Esophagus squamous epithelium (tissue), 5 donors: ENCODE measurements at places on chromosomes 2 and 18. TPM values are rescaled to one million over a fixed set of nuclear protein-coding genes. Genes with fewer than 3 reads are reported as not detected.

The POMC gene
- 3.1 TPM for total RNA-seq

The MRO gene
- total RNA-seq: 1.7 TPM

DNA sequence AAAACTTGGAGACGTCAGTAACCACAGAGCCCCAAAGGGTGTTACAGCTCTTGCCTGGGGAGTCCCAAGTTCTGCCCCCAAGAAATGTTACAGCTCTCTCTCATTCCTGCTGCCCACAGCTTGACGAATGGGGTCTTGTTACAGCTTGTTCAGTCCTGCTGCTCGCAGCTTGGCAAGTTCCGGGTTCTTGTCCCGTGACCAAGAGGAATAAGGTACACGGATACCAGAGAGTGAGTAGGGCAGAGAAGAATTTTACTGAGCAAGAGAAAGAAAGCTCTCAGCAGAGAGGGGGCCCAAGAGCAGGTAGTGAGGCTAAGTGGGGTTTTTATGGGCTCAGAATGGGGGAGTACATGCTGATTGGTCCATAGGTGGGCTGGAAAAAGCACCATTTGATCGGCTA is 27.2 kb downstream of the SLC39A6 start:
- no peak for DNase-seq
- no peak overlapping the region for H3K27ac ChIP-seq
- H3K4me1 ChIP-seq: no peaks in the 10 kb centered on the region
- no peaks in the 10 kb centered on the region for H3K27me3 ChIP-seq
- no peak overlapping the region for H3K4me3 ChIP-seq

DNA sequence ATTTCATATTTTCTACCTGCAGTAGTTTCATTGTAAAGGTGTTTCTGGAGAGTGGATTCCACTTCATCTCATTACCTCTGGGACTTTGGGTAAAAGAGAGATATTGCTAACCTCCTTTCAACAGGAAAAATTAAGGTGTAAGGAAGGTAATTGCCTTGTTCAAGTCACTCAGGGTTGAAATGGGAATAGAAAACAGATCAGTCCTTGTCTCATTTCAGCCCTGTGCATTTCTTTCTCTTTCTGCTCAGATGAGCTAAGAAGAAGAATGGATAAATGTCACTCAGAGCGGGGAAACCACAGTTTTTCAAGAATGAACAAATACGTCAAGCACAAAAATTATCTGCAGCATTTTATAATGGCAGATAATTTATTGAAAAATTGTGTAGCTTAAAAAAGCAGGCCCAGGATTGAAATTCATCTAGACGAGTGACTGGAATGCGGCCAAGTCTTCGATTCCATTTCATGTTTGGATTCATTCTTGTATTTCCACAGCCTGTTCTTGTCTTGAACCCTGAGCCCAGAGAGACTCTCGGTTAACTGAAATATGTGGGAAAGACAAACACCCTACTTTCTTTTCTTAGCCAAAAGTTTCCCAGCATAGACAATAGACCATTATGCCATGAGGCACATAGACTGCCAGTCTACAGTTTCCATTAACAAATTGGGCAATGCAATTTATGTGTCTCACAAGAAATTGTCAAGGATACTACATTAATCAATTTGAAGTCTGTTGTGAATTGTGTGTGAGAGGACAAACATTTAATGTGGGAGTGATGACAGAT is 107.9 kb downstream of the POLE4 start:
- H3K27ac ChIP-seq: no peak overlapping the region
- no peaks in the 10 kb centered on the region for H3K4me1 ChIP-seq
- no peak for DNase-seq
- no peak overlapping the region for H3K4me3 ChIP-seq
- H3K27me3 ChIP-seq: no peaks in the 10 kb centered on the region

- no peak overlapping the region for H3K27ac ChIP-seq
- no peaks in the 10 kb centered on the region for H3K4me1 ChIP-seq
- DNase-seq: no peak
- no peaks in the 10 kb centered on the region for H3K27me3 ChIP-seq
- no peaks in the 10 kb centered on the region for H3K36me3 ChIP-seq
- H3K4me3 ChIP-seq: no peak overlapping the region
Observed at GRCh38 chr2:178891959-178892485, 84.8 kb upstream of the TTN start.

DNA sequence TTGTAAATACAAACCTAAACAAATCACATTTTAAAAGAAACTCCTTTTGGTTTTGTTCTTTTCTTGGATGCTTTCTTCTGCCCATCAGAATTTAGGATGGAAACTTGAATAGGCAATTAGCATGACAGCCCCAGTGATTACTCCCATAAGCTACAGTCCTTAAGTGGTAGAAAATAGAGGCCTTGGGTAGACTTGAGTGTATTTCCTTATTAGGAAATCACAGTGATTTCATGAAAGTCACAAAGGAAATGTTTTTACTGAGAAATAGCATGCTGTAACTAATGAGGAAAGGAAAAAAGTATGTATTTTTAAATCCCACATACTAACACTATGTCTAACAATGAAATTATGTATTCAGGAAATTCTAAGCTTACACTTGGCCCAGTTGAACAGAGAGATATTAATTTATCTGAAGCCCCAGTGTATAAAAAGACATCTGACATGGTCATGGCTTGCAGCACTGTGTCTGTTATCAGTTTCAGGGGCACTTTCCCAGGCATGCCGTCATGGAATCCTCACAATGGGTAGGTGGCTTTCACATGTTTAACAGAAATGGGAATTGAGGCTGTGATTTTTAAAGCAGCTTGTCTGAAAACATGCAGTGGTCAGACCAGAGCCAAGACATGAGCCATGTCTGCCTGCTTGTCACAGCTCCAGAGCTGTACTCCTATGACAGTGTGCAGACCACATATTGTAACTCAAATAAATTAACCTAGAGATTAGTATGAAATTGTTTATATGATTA is 79.7 kb upstream of the TRIB2 start:
- no peak overlapping the region for H3K27ac ChIP-seq
- H3K4me3 ChIP-seq: no peak overlapping the region
- H3K4me1 ChIP-seq: no peaks in the 10 kb centered on the region
- H3K27me3 ChIP-seq: no peaks in the 10 kb centered on the region

DNA sequence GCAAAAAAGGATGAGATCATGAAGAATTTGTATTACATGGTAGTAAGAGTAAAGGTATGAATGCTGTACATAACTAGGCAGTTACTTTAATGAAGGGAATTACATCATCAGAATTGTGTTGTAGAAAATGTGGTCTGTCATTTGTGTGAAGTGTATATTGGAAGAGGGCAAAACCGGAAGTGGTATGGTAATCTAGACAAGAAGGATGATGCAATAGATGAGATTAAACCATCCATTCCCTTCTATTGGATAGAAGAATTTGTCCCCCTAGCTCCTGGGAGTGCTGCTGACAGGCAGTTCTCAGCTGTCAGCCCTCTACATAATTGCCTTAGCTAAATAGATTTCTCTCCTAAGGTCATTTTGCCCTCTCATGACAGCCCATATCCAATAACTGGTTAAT is 55.9 kb upstream of the BARD1 start:
- no peak overlapping the region for H3K4me3 ChIP-seq
- no peaks in the 10 kb centered on the region for H3K36me3 ChIP-seq
- H3K4me1 ChIP-seq: no peaks in the 10 kb centered on the region
- no peak for DNase-seq
- H3K27me3 ChIP-seq: no peaks in the 10 kb centered on the region
- no peak overlapping the region for H3K27ac ChIP-seq

DNA sequence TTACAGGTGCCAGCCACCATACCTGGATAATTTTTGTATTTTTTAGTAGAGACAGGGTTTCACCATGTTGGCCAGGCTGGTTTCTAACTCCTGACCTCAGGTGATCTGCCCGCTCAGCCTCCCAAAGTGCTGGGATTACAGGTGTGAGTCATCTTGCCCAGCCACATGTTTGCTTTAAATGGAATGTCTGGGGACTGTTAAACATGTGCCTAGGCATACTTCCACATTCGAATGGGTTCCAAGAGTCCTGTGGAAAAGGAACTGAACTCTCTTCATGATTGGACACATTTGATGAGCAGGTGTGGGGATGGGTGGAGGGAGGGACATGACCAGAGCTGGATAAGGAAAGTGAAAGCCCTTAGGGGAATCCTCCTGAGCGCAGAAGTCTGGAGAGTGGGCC is 58.4 kb upstream of the GREB1L start:
- H3K36me3 ChIP-seq: no peaks in the 10 kb centered on the region
- H3K27ac ChIP-seq: no peak overlapping the region
- DNase-seq: no peak

The PROKR1 gene
- total RNA-seq: not detected

DNA sequence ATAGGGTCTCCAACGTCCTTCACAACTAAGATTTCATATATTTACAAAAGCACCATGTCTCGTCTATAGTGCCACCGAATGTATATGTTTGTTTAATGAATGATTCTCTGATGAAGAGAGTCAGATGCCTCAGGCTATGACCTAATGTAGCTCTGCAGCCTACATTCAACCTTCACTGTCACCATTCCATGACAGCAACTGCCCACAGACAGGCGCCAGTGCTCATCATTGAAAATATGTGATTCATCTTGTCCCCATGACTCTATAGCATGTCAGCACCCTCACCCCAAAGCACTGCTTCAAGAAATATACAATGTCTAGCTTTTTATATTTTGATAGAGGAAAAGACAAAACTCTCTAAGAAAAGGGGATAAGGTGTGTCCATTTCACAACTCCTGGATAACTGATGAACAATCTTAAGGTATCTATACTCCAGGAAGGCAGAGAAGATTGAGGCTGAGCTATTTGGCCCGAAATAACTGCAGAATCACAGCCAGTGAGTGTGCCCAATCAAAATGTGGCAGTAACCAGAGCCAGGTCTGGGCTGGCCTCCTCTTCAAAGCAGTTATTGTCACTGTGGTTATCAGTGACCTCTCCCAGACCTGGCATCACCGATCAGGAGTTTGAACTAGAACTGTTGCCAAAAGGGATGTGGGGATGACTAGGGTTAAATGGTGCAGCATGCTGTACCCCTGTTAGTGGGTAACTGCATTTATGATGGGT is 246.6 kb downstream of the SETBP1 start:
- no peaks in the 10 kb centered on the region for H3K36me3 ChIP-seq
- no peaks in the 10 kb centered on the region for H3K27me3 ChIP-seq

GRCh38 chr2:30611583-30611982 is 164.5 kb downstream of the LCLAT1 start:
- H3K27ac ChIP-seq: no peak overlapping the region
- no peaks in the 10 kb centered on the region for H3K27me3 ChIP-seq
- no peak for DNase-seq
- no peak overlapping the region for H3K4me3 ChIP-seq

The RNF25 gene
- 9.6 TPM for total RNA-seq

DNA sequence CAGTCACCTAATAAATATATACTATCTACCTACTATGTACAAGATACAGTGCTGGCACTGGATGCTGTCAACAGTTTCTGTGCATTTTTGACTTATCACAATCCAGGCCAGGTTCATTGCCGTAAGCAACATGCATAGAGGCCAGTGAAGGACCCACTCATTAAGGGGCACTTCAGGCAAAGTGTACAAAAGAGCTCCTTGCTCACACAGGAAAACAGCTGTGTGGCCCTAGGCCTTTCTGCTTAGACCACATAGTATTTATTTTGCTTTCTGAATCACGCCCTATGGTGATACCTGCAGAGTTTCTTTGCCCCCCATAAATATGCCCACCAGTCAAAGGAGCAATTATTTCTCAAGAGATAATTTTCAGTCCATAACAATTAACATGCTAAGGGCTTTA is 39.6 kb upstream of the STAT4 start:
- H3K27me3 ChIP-seq: no peaks in the 10 kb centered on the region
- H3K4me1 ChIP-seq: no peaks in the 10 kb centered on the region
- no peaks in the 10 kb centered on the region for H3K36me3 ChIP-seq
- no peak for DNase-seq
- no peak overlapping the region for H3K4me3 ChIP-seq
- no peak overlapping the region for H3K27ac ChIP-seq

DNA sequence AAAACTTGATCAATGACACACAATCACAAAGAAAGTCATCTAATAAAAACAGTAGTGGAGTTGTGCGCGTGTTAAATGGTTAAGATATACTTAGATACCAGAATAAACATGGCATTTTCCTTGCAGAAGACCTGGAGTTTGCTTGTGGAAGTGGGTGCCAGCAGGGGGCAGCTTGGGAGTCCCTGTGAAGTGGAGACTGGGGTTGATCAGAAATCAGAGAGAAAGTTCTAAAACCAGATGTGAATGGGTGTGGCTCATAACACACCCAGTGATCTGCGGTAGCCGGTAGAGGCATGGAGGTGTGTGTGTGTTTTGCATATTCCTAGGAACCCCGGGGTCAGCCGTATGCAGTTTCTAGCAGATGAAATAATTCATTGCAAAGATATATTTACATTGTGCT is 300.1 kb upstream of the TRIB2 start:
- H3K27ac ChIP-seq: no peak overlapping the region
- DNase-seq: no peak
- no peak overlapping the region for H3K4me3 ChIP-seq
- H3K36me3 ChIP-seq: no peaks in the 10 kb centered on the region
- no peaks in the 10 kb centered on the region for H3K4me1 ChIP-seq

GRCh38 chr2:66929632-66930338 is 467.3 kb upstream of the ETAA1 start:
- H3K4me1 ChIP-seq: no peaks in the 10 kb centered on the region
- H3K27ac ChIP-seq: no peak overlapping the region
- no peaks in the 10 kb centered on the region for H3K36me3 ChIP-seq
- DNase-seq: no peak

The CD226 gene
- total RNA-seq: 5.2 TPM

DNA sequence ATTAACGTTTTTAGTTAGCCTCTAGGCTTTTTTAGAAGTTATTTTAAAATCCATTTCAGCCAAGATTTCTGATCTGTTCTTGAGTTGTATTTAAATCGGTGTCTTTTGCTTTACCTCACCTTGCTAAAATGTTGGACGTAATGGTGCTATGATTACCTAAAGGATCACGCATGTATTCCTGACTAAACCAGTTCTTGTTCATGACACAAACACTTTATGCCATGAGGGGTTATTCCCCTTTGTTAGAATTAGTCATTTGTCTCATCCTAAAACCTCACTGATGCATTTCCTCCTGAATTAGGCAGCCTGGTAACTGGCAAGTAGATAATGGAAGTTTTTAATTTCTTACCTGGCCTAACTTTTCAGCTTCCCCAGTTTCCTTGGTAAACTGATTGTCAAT is 185.4 kb upstream of the TANK start:
- H3K27ac ChIP-seq: no peak overlapping the region
- DNase-seq: no peak
- H3K36me3 ChIP-seq: no peaks in the 10 kb centered on the region
- H3K4me1 ChIP-seq: peaks cover 11% of the 10 kb centered on the region

DNA sequence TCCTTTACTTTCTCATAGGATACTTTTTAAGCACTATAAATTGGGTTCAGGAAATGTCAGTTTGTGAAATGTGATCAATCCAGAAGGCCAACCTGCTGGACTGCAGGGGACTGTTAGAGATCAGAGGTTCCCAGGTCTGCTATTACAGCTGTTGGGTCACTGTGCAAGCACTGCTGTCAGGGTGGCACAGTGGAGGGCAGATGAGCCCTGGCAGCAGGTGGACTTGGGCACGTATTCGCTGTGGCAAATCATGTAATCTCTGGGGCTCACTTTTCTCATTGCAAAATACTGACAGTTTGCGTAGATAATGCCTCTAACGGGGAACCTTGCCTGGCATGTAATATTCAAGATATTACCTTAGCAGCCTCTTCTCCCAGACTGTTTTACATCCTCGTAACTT is 18.1 kb downstream of the RAB31 start:
- H3K4me3 ChIP-seq: no peak overlapping the region
- no peak for DNase-seq
- H3K4me1 ChIP-seq: peaks cover 3% of the 10 kb centered on the region
- peaks cover 5% of the 10 kb centered on the region for H3K36me3 ChIP-seq
- H3K27me3 ChIP-seq: no peaks in the 10 kb centered on the region
